ENCODE measurements at places on chromosomes 7 and 10. TPM values are rescaled to one million over a fixed set of nuclear protein-coding genes. Genes with fewer than 3 reads are reported as not detected.

The ASB4 gene
- not detected for total RNA-seq

The COL26A1 gene
- total RNA-seq = under 0.01 TPM

The MOGAT3 gene
- not detected for total RNA-seq

The TBC1D12 gene
- 10.0 TPM for total RNA-seq

The SPDYE2B gene
- not detected for total RNA-seq

The SORCS1 gene
- total RNA-seq = not detected

The FKBP14 gene
- 8.7 TPM for total RNA-seq

The SUFU gene
- total RNA-seq = 3.0 TPM

The PNLIPRP2 gene
- not detected for total RNA-seq

The C10orf95 gene
- 0.22 TPM for total RNA-seq

The SPDYE3 gene
- total RNA-seq = not detected

The ITIH5 gene
- under 0.01 TPM for total RNA-seq

The SLC26A5 gene
- total RNA-seq = 1.4 TPM

The NPY4R gene
- total RNA-seq = not detected
